ENCODE measurements at places on chromosomes 5 and 9.

- no peak for DNase-seq
Measured at GRCh38 chr9:110028271-110028670, 179.7 kb downstream of the C9orf152 start.

- no peak for DNase-seq
Measured at GRCh38 chr9:128554155-128554862, 1.9 kb downstream of the SPTAN1 start.

- no peak for DNase-seq
Measured at GRCh38 chr9:69357821-69358220, 32.8 kb downstream of the ENTREP1 start.

- DNase-seq: no peak
Measured at GRCh38 chr5:176902911-176903664, 3.9 kb upstream of the HK3 start.

DNA sequence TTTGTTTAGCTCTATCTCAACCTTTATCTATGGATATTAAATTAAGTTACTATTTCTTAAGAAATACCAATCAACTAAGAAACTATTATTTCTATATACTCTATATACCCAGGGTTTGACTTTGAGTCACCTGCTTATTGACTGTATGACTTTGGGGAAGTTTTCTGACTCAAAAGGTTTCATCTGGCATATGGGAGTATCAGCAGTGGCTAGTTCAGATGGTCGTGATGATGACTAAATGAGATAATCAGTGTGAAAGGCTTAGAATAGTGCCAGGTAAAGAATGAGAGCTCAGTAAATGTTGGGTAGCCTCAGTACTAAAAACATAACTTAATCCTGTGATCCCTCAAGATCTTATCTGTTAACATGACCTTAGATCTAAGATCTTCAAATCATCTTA is 179.7 kb upstream of the ISL1 start:
- no peak for DNase-seq

DNA sequence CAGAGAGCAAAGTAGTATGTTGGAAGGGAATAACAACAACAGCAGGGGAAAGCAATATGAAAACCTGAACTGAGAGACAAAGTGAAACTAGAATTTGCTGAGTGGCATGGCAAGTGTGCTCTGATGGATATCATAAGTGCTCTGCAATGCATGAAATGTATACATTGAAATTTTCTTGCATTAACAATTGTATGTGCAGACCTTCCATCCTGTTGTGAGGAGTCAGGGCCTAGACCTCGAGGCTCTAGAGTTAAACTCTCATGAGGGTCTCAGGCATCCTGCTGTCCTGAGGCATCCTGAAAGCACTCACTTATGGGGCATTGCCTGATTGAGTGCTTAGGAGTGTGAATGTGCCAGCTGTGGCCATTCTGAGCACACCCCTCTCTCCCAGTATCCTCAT is 1.1 kb downstream of the ECM2 start:
- no peak for DNase-seq

- no peak for DNase-seq
Measured at GRCh38 chr5:18397371-18397770, 763.1 kb downstream of the TAF11L14 start.

DNA sequence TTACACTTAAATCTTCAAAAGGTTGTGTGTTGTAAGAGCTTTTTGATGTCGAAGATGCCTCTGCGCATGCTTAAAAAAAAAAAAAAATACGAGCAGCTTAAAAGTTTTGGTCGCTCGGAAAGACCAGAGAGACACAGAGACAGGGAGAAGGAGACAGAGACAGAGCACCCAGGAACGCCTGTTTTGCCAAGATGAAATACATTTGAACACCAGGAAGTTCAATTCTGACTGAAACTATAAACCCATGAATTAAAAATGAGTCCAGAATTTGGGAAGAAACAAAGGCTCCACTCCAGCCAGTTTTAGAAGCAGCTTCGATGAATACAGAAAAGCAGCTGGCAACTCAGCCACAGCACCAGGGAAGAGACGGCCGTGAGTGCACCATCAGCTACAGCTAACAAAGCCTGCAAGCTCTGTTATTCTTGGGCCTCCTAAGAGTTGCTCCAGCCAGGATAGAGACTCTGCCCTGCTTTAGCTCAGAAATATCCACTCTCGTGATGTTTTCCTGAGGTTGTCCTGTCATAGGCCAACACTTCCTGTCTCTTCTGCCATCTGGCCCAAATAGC is 2.5 kb upstream of the ZNF474 start:
- DNase-seq: no peak

DNA sequence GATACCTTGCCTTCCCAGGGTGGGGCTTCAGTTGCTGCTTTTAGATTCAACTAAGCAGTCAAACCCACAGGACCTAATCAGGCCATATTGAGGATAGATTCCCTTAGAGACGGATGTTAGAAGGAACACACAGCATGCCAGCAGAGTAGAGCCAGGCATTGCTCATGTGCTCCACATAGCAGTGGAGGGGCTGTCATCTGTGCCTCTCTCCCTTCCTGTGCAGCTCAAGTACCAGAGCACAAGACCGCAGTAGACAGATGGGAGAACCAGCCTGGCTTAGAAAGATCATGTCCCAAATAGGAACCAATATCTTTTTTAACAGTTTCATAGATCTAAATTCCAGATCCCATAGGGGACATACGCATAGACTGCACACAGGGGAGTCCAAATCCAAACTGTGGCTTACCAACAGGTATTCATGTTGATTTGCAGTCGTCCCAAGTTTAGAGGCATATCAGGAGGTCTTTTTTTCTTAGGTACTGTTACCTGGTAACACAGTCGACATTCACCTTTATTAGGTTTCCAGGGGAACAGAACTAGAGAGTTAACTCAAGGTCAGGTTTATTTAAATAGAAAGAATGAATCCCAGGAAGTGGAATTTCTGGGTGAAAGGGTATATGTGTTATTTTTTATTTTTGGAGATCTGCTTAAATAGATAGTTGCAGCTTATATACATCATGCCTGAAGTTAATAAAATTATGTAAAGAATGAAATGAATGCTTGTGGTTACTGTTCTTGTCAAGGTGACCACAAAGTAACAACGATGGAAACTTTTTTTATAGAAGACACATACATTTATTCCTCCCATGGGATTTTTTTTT is 43.5 kb upstream of the PCAT7 start:
- no peak for DNase-seq

DNA sequence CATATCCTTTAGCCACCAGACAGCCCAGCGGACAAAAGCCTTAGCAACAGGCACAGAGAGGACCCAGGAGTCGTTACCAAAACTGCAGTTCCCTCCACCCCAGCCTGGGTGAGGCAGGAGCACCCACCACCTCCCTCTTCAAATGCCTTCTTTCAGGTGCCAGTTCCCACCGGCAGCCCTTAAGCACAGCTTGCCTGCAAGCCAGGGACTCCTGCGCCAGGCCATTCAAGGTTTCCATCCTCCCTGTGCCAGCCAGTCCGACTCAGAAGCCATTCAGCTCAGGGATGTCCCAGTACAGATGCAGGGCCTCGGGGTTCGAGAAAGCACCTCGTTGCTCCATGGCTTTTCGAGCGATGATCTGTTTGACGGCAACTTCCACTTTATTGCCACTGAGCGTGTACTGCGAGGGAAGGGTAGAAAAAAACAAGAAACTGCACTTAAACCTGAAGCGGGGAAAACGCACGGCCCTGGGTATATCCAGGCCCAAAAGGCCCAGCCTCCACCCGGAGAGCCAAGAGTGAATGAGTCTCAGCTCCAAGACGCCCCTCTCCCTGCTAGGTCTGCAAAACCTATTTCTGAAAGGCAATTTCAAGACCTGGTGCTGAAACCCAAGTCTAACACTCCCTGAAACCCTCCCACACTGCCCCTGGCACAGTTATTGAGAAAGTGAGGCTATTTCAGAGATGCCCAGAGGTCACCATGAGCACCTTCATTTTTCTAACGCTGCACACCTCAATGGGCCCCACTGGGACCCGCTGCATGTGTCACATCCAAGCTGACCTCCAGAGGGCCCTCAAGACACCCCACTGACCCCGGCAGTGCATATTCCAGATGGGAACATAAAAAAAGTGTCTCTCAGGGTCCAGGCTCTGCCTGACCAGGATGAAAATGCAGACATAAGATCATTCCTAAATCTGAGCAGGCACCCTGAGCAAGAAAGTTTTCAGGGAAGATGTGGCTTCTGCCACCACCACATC is 36.8 kb upstream of the ZNF354A start:
- DNase-seq: no peak

- DNase-seq: no peak
Measured at GRCh38 chr9:101893661-101894646, 155.5 kb upstream of the GRIN3A start.

- no peak for DNase-seq
Measured at GRCh38 chr5:88808153-88808552, 74.8 kb downstream of the MEF2C start.

GRCh38 chr5:33238826-33239695 is 201.7 kb upstream of the TARS1 start:
- no peak for DNase-seq

DNA sequence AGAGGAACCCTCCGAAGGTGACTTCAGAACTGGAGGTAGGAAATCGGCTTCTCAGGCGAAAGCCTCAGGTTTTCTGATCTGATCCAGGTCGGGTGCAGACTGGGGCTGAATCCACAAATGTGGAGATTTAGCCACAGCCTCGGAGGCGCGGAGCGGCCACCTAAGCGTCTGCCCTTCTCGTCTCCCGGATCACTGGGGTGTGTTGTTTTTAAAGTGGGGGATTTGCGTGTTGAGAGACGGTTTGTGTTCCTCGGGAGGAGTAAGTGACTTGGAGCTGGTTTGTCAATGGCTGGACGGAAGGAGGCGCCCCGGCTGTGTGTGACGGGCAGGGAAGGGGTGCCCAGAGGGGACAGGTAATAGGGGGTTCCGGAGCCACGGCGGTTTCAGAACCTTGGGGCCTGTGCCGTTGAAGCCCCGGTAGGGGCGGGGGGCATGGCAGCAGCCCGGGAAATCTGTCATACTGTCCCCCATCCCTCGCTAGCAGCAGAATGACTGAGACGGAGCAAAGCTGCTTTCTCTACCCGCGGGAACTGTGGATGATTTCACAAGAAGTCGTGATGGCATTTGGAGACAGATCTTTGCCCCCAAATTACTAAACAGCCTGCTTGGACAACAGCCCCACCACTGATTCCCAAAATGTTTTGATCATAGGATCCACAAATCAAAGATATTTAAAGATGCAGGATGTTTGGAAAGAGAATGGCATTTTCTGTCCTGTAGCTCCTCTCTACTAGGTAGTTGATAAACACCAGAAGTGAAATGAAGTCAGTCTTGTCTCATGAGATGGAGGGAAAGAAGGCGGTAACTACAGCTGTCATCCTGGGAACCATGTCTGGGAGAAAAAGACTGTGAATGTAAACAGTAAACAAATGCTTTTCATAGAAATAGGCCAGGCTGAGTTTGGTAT is 216.5 kb downstream of the PDZD2 start:
- DNase-seq: no peak

GRCh38 chr5:32290922-32291321 is 21.8 kb downstream of the MTMR12 start:
- DNase-seq: no peak

DNA sequence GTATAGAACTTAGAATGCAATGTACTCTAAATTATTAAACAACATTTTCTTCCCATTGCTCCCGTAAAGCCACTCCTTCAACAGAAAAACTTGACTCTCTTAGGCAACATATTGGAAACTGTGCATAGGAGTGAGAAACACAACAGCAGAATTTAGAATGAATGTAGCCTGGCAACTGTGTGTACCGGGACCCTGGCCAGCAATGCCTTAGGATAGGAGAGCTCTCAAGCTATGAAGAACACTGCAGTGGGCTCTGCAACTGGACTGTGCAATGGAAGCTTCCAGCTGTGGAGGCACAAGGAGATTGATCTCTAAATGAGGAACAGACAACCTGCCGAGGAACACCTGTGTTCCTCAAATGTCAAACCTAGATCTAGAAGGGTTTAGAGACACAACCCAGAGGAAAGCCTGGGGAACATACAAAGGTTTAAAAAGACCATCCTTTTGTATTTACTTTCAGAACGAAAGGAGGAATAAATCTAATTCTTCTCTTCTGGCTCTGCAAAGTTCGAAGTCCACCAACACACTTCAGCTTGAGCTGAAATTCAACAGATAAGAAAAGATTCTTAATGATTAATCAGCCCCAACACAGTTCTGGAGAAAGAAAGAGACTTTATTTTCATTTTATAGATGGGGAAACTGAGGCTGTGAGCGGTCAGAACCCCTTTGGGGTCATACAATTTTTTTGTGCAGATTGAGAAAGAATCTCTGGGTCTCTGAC is 51.5 kb upstream of the ARL15 start:
- no peak for DNase-seq

GRCh38 chr9:125559194-125559593 is 147.8 kb downstream of the MAPKAP1 start:
- DNase-seq: no peak

DNA sequence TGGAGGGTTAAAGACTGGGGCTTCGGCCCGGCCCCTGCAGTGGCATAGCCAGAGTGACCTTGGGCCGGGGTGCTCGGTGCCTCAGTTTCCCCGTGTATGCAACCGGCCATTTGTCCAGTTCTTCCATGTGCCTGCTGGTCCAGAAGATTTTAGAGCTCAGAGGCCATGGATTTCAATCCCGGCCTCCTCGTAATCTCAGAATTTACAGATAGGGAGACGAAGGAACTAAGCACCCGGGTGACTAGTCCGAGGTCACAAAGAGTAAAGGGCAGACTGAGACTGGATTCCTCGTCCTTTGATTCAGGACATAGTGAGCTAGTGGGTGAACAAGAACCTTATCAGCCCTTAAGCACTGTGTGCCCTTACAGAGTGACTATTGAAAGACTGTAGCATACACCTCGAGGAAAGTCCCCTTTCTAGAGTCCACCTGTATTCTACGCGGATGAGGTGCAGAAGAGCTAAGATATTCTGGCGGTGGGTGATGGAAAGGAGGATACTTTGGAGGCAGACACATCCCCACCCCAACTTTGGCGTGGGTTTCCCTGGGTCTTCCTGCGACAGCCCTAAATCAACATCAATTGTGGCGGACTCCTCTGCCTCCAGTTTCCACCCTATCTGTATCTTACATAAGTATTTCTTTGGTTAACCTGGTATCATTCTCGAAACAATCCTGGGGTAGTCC is 597 bp downstream of the SLC31A1 start:
- DNase-seq: no peak

DNA sequence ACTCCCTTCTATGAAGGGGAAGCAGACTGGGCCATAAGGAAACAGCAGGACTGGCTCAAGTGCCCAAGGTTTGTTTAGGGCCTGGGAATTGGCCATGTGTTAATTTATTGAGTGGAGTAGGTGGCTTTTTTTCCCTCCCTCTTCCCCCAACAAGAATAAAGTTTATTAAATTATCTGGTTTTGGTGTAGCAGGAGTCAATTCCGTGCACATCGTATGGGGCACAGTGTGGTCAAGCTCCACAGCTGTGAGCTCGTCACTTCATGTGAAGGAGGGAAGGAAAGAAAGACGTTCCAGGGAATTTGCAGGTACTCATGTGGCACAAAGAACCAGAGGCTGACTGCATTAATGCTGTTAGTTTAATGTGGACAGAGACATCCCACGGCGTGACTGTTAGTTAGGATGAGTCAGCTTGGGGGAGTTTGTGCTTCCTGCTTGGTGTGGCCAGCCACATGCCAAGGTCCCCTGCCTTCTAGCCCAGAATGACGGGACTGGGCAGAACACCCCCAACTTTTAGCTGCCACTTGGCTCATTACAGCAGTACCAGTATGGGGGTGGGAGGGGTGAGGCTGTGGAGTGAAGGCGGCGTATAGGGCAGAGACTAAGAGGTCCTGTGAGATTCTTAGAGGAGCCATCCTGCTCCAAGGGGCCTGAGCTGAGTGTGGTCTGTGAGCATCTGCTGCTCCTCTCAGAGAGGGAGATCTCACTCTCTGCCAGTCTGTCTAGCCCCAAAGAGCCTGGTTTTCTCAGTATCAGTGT is 33.2 kb downstream of the CSF1R start:
- no peak for DNase-seq
